Thyroid gland (tissue), 4 donors: ENCODE measurements at places on chromosomes 5 and 9. TPM values are rescaled to one million over a fixed set of nuclear protein-coding genes. Genes with fewer than 3 reads are reported as not detected.
A peak's percentile ranks its signal among the peaks of the same experiment; 100 is the strongest.

DNA sequence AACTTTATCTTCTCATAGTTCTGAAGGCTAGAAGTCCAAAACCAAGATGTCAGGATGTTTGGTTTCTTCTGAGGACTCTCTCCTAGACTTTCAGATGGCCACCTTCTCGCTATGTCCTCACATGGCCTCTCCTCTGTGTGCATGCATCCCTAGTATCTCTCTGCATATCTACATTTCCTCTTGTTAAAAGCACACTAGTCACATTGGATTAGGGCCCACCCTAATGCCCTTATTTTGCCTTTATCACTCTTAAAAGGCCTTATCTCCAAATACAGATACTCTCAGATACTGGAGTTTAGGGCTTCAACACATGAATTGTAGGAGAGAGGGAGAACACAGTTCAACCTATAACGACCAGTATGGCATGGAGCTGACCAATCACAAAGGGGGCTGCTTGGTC lies 151.7 kb downstream of the PRELID2 start:
- no peaks in the 10 kb centered on the region for H3K36me3 ChIP-seq
- DNase-seq: no peak
- H3K27ac ChIP-seq: no peak overlapping the region

GRCh38 chr5:109239456-109239855 lies 170.3 kb downstream of the PJA2 start:
- H3K36me3 ChIP-seq: no peaks in the 10 kb centered on the region
- no peaks in the 10 kb centered on the region for H3K4me1 ChIP-seq
- H3K27me3 ChIP-seq: no peaks in the 10 kb centered on the region
- H3K27ac ChIP-seq: no peak overlapping the region

Gene GARIN3
- not detected for total RNA-seq

DNA sequence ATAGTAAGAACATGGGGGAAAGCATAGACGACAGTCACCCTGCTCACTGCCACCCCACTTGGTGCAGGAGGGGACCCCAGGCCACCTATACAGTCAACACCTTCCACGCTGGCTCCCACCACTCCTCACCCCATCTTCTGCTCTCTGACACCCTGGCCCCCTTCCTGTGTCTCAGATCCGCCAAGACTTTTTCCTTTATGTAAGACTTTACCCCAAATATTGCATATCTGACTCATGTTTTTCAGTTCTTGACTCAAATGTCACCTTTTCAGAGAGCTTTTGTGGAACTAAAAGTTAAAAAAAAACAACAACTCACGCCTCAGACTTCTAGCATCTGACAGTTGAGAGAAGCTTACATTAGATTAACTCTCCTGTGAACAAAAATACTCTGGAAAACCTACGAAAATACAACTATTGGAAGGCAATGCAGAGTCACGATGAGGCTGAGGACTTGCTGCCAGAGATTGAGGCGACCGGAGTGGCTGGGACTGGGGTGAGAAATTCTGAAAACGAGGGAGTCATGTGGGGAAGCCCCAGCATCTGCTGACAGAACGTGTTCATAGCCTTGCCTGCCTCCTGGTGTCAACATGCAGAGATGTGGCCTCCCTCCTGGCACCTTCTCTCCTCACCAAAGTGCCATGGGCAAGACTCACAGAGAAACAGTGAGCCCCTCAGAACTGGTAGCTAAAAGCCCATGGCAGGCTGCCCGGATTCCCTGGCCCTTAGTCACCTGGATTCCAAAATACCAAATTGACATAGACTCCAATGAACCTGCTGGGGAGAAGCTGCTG lies 22.4 kb upstream of the FCN2 start:
- H3K4me3 ChIP-seq: no peak overlapping the region
- H3K36me3 ChIP-seq: no peaks in the 10 kb centered on the region
- peak; percentile 56 for DNase-seq
- no peaks in the 10 kb centered on the region for H3K4me1 ChIP-seq
- no peaks in the 10 kb centered on the region for H3K27me3 ChIP-seq
- H3K27ac ChIP-seq: no peak overlapping the region

Gene MCIDAS
- total RNA-seq: 2.6 TPM

GRCh38 chr9:26565118-26565517 lies 327.5 kb downstream of the CAAP1 start:
- no peak overlapping the region for H3K27ac ChIP-seq
- no peaks in the 10 kb centered on the region for H3K27me3 ChIP-seq
- no peaks in the 10 kb centered on the region for H3K4me1 ChIP-seq
- no peaks in the 10 kb centered on the region for H3K36me3 ChIP-seq
- H3K4me3 ChIP-seq: no peak overlapping the region

GRCh38 chr9:3730511-3730922 lies 204.7 kb upstream of the RFX3 start:
- DNase-seq: no peak
- no peak overlapping the region for H3K4me3 ChIP-seq
- no peaks in the 10 kb centered on the region for H3K27me3 ChIP-seq
- H3K4me1 ChIP-seq: peaks cover 7% of the 10 kb centered on the region

Gene C9
- not detected for total RNA-seq

GRCh38 chr5:13660072-13660471 lies 284.4 kb downstream of the DNAH5 start:
- H3K4me3 ChIP-seq: no peak overlapping the region
- no peaks in the 10 kb centered on the region for H3K36me3 ChIP-seq
- H3K27ac ChIP-seq: no peak overlapping the region
- H3K4me1 ChIP-seq: no peaks in the 10 kb centered on the region
- H3K27me3 ChIP-seq: no peaks in the 10 kb centered on the region
- DNase-seq: no peak

DNA sequence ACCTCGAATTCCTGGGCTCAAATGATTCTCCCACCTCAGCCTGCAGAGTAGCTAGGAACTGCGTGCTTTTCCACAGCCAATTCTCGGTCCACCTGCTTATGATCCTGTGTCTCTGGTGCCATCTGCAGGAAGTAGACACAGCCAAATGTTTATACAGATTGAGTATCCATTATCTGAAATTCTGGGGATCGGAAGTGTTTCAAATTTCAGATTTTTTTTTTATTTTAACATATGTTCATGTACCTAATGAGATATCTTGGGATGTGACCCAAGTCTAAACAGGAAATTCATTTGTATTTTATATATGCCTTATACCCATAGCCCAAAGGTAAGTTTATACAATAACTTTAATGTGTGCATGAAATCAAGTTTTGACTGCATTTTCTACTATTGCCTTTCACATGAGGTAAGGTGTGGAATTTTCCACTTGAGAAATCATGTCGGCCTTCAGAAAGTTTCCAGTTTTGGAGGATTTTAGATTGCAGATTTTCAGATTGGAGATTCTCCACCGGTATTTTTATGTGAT lies 89.5 kb downstream of the ESM1 start:
- H3K4me3 ChIP-seq: no peak overlapping the region
- peak; percentile 56 for DNase-seq

DNA sequence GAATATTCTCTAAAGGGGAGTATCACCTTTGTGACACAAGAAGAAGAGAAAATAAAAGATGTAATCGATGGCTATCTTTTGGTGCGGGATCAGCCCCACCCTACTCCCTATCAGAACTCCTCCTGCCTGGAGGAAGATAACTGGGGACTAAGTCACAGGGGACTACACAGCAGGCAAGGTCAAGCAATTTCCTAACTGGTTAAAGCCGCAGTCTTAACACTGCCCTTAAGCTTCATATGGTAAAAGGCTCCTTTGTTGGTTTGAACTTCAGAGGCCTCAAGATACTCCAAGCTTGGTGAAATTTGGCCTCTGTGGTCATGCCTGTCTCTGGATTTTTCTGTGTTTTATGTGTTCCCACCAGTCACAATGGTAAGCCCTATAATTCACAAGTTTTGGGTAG lies 1.3 kb upstream of the SHISAL2B start:
- peaks cover 6% of the 10 kb centered on the region for H3K4me1 ChIP-seq
- DNase-seq: no peak
- H3K36me3 ChIP-seq: no peaks in the 10 kb centered on the region
- H3K4me3 ChIP-seq: no peak overlapping the region
- H3K27ac ChIP-seq: no peak overlapping the region

- no peaks in the 10 kb centered on the region for H3K27me3 ChIP-seq
- H3K36me3 ChIP-seq: no peaks in the 10 kb centered on the region
- peaks cover 37% of the 10 kb centered on the region for H3K4me1 ChIP-seq
- H3K27ac ChIP-seq: no peak overlapping the region
These were observed 73.4 kb downstream of the NFIB start for GRCh38 chr9:14240537-14240936.

DNA sequence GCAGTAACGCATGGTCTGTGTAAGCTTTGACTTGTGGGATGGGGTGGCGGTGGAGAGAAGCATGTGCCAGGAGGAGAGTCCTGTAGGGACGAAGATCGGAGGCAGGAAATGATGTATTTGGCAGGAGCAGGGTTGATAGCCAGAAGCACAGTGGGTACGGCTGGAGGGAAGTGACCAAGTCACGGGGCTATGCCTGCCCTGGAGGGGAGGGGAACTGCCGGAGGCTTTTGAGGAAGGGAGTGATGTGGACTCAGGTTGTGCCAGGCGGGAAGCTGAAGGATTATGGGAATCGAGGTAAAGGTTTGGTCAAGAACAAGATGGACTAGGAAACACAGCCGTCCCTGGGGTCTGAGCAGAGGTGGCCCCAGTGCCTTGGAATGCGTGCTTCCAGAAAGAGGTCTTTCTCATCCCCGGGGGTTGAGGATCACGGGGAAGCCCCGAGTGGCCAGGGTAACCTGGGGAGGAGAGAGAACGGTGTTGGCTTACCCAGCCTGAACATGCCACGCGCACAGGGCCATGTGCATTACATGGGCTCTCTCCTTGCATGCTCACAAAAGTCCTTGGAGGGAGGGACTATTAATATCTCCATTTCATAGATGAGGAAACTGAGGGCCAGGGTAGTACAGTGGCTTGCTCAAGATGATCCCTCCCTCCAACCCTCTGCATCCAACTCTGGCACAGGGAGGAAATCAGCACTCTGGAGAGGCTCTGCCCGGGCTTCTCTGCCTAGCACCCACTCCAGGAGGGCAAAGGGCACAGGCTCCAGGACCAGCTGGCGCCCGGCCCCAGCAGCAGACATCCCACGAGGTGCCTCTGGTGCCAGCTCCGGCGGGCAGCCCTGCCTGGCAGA lies 253.8 kb downstream of the PBX3 start:
- H3K4me3 ChIP-seq: no peak overlapping the region
- no peak overlapping the region for H3K27ac ChIP-seq
- H3K27me3 ChIP-seq: no peaks in the 10 kb centered on the region
- no peaks in the 10 kb centered on the region for H3K36me3 ChIP-seq
- peaks cover 8% of the 10 kb centered on the region for H3K4me1 ChIP-seq
- no peak for DNase-seq

Gene SYK
- 81.8 TPM for total RNA-seq

GRCh38 chr5:9499498-9499876 lies 46.4 kb downstream of the SEMA5A start:
- no peak overlapping the region for H3K4me3 ChIP-seq
- H3K4me1 ChIP-seq: no peaks in the 10 kb centered on the region
- no peaks in the 10 kb centered on the region for H3K36me3 ChIP-seq
- no peak for DNase-seq

GRCh38 chr5:44398382-44398781 lies 9.2 kb upstream of the FGF10 start:
- H3K4me3 ChIP-seq: no peak overlapping the region
- no peaks in the 10 kb centered on the region for H3K27me3 ChIP-seq
- no peaks in the 10 kb centered on the region for H3K4me1 ChIP-seq
- no peak overlapping the region for H3K27ac ChIP-seq
- DNase-seq: no peak

DNA sequence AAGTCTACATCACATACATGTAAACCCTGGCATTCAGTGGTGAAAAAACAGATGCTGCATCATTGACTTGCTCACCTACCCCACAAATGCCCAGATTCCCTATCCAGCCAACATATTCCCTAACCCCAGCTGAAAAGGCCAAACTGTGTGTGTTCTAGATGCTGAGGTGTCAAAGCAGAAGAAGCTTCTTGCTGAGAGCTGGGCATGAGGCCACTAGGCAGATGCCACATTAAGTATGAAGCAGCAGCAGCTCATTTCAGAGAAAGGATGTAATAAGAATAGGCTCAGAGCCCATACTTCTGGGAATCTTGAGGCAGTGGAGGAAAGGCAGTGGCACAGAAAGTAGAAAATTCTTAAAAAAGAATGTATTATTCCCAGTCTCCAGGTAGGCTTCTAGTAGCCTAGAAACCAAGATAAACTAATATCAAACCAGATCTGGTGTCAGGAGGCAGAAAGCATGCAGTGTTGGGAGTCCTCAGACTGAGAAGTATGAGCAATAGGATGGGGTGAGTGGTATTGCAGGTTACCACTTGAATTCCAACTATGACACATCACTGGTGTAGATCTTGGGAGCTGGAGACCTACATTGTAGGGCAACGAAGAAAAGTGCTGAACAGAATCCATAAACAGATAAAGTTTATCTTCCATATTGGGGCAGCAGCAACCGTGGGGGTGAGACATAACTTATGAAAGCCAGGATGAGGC lies 71.9 kb upstream of the GRHPR start:
- H3K27me3 ChIP-seq: no peaks in the 10 kb centered on the region
- DNase-seq: no peak
- no peaks in the 10 kb centered on the region for H3K36me3 ChIP-seq
- no peak overlapping the region for H3K27ac ChIP-seq

- H3K4me1 ChIP-seq: no peaks in the 10 kb centered on the region
- no peak overlapping the region for H3K27ac ChIP-seq
- no peak overlapping the region for H3K4me3 ChIP-seq
- no peaks in the 10 kb centered on the region for H3K36me3 ChIP-seq
- H3K27me3 ChIP-seq: no peaks in the 10 kb centered on the region
- DNase-seq: no peak
These were observed 60.7 kb downstream of the SLC24A2 start for GRCh38 chr9:19728101-19728500.

GRCh38 chr5:65481171-65481581 lies 544 bp downstream of the ADAMTS6 start:
- peaks cover 16% of the 10 kb centered on the region for H3K4me1 ChIP-seq
- H3K4me3 ChIP-seq: no peak overlapping the region
- no peaks in the 10 kb centered on the region for H3K36me3 ChIP-seq
- H3K27me3 ChIP-seq: no peaks in the 10 kb centered on the region

- no peak for DNase-seq
- H3K4me1 ChIP-seq: no peaks in the 10 kb centered on the region
- no peak overlapping the region for H3K4me3 ChIP-seq
- H3K27me3 ChIP-seq: no peaks in the 10 kb centered on the region
- H3K27ac ChIP-seq: no peak overlapping the region
These were observed 44.1 kb upstream of the KCNV2 start for GRCh38 chr9:2673161-2673560.

GRCh38 chr9:89676281-89676680 lies 71.5 kb downstream of the GADD45G start:
- H3K27me3 ChIP-seq: no peaks in the 10 kb centered on the region
- peaks cover 28% of the 10 kb centered on the region for H3K4me1 ChIP-seq
- no peaks in the 10 kb centered on the region for H3K36me3 ChIP-seq
- H3K4me3 ChIP-seq: no peak overlapping the region

Gene HAVCR1
- total RNA-seq: not detected

DNA sequence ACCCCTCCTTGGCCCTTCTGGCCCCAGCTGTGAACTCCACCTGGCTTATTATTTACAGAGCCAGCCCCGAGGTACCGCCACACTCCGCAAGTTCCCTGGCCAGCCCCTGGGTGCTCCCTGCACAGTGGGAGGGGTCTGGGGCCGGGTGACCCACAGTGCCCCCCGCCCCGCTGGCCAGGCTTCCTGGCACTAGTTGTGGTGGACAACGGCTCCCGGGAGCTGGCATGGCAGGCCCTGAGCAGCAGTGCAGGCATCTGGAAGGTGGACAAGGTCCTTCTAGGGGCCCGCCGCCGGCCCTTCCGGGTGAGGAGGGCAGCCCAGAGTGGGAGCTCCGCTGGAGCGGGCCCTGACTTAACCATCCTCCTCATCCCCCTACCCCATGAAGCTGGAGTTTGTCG lies 3.9 kb downstream of the MAMDC4 start:
- peaks cover 8% of the 10 kb centered on the region for H3K4me1 ChIP-seq
- H3K4me3 ChIP-seq: no peak overlapping the region
- H3K27me3 ChIP-seq: no peaks in the 10 kb centered on the region
- DNase-seq: no peak
- H3K36me3 ChIP-seq: peaks cover 3% of the 10 kb centered on the region

Gene PCDHB6
- 0.33 TPM for total RNA-seq

Gene C9orf85
- total RNA-seq: 14.2 TPM
